ENCODE measurements at places on chromosomes 4 and X.

- no peak for DNase-seq
Observed at GRCh38 chr4:142523111-142523510, 323.0 kb downstream of the INPP4B start.

DNA sequence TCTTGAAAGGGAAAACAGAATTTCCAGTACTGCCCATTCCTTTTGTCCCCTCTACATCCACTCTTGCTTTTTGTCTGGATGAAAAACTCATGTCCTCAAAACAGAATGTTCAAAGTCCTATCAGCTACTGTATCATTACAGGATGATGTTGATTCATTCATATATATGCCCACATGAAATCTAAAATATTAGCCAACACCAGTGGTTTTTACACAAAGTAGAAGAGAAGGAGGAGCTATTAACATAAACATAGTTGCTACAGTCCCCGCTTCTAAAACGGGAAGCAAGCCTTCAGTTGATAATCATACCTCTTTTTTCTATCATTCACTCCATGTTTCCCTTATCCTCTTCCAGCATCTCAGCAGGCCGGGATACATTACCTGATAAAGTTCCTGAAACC, 7.7 kb upstream of the THOC2 start:
- no peak for DNase-seq

GRCh38 chr4:3042226-3042625, 32.1 kb downstream of the HTT-AS start:
- no peak for DNase-seq

GRCh38 chr4:40258627-40259026, 61.8 kb downstream of the RHOH start:
- DNase-seq = no peak

- no peak for DNase-seq
Observed at GRCh38 chr4:87053802-87054767, 119.3 kb downstream of the AFF1 start.
